CD4-positive, alpha-beta T cell treated with Interleukin-15 for 4 hours (primary cell): ENCODE measurements at places on chromosomes 7 and 10.

GRCh38 chr7:51019191-51019844 is 236.6 kb upstream of the GRB10 start:
- DNase-seq = no peak

DNA sequence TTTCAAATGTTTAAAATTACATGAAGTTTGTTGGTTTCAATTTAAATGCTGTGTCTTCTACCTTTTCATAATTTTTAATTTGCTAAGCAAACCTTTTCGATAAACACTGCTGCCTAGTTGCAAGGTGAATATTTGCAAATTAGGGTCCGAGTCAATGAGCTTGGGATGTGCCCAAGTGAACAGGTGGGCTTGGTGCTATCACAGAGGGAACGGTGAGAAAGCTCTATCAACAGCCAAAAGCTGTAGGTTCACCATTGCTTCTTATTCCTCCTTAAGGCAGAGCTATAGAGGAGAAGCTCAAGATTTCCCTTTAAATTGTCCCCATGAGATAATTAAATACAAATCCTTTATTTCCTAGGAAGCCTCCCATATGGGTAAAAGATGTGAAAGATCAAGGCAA is 245.3 kb upstream of the CELF2 start:
- DNase-seq = no peak

DNA sequence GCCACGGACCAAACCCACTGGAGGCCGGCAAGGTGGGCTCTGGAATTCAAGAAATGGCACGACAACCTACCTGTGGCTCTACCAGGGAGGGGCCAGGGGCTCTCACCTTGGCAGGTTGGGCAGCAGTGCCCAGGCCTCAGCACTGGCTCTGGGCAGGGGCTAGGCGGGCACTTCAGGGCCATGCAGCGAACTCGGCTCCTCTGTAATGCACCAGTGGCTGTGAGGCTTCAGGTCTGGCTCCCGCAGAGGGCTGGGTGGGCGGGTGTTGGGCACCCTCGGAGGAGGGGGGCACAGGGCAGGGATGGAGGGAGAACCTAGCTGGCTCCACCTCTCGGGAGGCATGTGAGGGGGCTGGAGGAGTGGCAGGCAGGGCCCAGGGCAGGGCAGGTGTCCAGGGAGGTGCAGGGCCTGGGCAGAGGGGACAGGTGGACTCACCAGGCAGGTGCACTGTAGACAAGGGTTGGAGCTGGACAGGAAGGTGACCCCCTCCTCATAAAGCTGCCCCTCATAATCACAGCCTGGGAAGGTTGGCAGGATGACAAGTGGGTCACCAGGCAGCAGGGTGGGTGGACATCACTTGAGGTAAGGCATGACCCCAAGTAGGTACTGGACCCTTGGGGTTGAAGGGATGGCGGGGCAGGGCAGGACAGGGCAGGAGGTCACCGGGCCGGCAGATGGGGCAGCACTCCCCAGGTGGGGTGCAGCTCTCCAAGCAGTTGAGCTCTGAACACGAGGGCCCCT is 6.7 kb downstream of the KCP start:
- no peak for DNase-seq

- no peak for DNase-seq
Measured at GRCh38 chr10:5071411-5072198, 22.6 kb upstream of the AKR1C3 start.

- DNase-seq = no peak
Measured at GRCh38 chr7:8206956-8207355, 55.0 kb downstream of the ICA1 start.

DNA sequence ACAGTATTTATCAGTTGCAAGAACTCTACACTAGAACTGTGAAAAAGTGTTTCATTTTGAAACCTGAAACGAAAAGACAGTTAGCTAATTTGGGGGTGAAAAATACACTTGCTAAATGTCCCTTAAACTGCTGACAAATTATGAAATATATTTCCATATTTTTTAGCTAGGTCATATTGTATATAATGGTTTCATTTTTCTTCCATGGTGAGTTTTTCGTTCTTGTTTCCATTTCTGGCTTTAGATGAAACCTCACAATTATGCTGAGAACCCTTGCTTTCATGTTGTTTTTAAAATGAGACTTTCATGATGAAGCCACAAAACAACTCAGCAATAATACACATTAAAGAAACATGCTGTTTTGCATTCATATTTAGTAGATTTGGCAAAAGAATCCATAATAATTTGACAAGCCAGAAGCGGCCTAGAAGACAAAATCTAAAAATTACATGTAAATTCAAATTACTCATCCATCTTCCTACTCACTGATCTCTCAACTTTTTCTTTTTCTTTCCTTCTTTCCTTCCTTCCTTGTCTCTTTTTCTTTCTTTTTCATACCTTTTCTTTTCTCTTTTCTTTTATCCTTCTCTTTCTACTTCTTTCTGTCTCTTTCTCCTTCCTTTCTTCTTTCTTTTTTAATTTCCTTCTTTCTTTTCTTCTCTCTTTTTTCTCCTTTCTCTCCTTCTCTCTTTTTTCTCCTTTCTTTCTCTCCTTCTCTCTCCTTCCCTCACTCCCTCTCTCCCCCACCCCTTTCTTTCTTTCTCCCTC is 46.5 kb upstream of the ITGB8 start:
- DNase-seq = no peak

DNA sequence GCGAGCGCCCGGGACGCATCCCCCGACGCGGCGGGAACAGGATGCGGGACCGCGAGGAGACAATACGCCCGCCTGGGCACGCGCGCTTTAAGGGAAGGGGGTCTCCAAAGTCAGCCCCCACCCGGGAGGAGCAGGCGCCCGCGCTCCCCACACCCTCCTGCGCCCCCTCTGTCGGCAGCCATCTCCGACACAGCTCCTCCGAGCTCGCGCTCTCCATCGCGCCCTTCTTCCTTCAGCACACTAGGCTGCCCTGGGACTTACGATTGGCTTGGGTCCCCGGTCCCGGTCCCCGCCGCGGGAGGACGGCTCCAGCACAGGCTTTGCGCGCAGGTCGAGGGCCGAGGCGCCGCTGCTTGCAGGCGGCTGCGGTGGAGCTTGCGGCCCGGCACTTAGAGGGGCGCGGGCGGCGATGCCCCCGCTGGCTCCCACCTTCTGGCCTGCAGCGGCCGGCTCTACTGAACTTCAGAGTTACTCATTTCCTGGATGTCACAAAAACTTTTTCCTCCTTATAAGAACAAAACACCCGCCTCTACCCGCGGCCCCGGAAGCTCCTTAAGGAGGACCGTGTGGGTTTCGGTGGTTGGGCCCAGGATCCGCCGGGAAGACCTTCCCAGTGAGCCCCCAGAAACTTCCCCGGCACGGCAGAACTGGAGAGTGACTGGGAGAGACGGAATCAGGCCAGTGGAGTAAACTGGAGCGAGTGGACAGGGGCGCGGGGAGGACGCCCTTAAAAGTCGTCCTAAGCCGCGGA is at the start of gene ITPRIP:
Gene ITPRIP, minus strand, starts transcription at position 481 of the 751 bp plus-strand sequence. CDS start 22,414 bp downstream, outside the sequence.
- peak; percentile 68 for DNase-seq

- DNase-seq = no peak
Measured at GRCh38 chr10:126063353-126063791, 167.0 kb downstream of the FANK1 start.

GRCh38 chr10:11411926-11412545 is 199.4 kb downstream of the USP6NL start:
- no peak for DNase-seq
